NCI-H2107 (cell line): ENCODE measurements at places on chromosomes 6 and 20.

DNA sequence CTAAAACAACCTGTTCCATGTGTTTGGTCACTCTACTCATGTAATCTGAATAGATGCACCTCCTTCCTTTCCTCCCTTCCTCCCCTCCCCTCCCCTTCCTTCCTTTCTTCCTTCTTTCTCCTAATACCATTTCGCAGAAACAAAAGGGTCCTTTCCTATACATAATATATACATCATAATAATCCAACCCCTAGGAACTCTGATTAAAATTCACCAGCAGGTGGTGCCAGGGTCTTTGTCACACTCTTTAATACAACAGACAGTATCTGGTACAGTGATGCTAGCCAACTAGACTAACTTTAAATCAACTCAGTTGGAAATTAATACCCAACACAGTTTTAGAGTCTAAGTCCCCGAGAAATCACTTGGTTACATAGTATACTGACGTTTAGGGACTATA lies 181.2 kb upstream of the SHLD1 start:
- no peak for DNase-seq

DNA sequence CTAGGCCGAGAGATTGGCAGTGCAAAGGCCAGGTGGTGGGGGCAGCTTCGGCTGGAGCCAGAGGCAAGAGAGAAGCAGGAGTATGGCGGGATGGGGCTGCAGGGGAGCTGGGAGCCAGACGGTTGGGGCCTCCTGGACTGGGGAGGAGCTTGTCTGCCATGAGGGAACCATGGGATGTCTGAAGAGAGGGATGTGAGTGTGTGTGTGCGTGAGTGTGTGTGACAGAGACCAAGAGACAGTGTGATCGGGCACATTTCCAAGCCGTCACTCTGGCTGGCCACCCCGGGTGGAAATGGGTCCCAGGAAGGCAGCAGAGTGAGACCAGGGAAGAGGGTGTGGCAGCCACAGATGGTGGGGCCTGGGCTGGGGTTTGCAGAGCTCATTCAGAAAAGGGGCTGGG lies 13.8 kb downstream of the PHACTR3 start:
- no peak for DNase-seq

GRCh38 chr6:17172836-17173470 lies 71.1 kb downstream of the STMND1 start:
- no peak for DNase-seq

- DNase-seq = no peak
These were observed 44.9 kb downstream of the SNAP25 start for GRCh38 chr20:10263385-10264165.
